ENCODE measurements at places on chromosomes 5 and 9.

DNA sequence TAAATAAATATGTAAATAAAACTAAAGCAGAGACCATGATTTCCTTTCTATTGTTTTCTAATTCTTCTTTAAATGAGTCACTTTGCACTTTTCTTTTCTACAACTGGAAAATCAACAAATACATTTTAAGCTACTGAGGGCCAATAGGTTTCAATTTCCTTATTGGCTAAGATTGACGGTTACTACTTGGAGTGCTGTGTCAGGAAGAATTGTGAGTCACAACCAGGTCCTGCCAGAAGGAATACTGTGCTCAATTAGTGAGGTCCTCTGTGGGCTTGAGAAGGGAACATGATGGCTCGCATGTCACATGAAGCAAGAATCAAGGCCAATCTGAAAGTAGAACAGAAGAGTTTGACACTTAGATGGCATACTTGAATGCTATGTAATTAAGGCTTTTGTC is 110.8 kb downstream of the HMHB1 start:
- DNase-seq: no peak

DNA sequence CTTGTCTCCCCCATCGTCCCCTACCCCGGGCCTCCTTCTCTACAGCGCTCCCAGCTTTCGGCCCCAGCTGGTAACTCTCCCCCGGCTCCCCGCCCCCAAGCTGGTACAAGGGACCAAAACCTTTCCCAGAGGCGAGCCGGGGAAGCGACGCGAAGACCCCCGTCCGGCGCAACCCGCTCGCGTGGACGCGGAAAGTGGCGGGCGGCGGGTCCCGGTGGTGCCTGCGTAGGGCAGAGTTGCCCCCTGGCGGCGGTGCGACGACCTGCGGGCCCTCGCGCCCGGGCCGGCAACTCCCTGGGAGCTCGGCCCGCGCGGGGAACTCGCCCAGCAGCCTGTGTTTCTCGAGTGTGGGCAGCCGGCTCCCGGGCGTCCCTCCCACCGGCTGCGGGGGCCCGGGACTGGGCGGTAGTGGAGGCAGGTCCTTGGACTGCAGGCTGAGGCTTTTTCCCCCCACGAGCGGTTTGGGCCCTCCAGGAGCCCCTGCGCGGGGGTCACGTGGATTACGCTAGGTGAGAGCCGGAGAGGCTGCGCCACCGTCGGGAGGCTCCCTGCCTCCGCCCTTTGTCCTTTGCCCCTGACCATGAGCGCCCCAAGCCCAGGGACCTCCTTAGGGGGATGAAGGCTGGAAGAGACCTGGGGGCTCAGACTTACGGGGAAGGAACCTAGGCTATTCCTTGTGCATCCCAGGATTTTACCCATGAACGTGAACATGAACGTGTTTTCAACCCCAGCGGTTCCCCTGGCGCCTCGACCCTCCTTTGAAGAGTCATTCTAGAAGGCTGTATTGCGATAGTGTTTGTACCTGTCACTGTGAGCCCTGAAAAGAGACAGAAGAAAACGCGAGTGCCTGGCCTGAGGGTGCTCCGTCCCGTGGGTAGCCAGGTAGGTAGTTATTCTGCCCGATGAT is 2.9 kb upstream of the FOXD1 start:
- DNase-seq: peak; percentile 47

- DNase-seq: peak; percentile 71
Observed at GRCh38 chr5:175895686-175896102, 24.3 kb downstream of the CPLX2 start.

DNA sequence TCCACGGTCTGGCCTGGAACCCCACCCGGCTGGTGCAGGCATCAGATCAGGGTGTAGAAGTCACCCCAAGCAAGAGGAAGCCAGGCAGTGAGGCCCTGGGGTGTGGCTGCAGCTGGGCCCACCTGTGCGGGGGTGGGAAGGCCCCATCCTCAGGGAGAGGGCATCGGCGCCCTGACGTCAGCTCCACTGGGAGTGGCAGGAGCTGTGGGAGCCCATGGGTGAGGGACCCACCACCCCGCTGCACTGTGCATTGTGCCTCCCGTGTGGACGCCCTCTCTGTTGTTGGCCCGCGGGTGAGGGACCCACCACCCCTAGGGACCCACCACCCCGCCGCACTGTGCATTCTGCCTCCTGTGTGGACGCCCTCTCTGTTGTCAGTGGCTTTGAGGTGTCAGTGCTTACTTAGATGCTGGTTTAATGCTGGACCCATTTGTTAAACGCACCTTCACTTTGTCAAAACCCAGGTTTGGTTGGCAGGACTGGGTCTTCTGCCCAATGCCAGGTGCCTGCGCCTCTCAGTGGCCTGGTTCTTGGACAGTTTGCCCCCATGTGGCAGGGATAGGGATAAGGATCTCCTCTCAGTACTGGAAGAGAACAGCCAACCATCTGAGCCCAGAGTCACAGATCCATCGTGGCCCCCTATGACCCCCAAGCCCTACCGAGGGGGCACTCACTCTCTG is 6.9 kb upstream of the EXOC3 start:
- no peak for DNase-seq

DNA sequence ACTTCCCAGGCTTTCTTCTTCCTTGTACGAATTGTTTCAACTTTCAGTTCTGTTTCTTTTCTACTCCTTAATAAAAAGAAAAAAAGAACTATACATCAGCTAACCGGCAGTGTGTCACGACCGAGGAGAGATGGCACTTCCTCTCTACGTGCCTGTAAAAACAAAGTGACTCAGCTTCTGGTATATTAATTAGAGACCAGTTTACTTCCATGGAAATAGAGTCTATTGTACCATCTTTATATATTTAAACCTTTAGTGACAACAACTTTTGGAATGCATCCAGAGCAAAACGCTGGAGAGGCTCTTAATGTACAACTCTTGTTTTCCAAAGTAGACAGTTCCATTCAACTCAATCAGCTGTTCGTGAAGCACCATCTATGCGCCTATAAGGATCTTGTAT is 94.5 kb upstream of the LIFR start:
- DNase-seq: no peak

DNA sequence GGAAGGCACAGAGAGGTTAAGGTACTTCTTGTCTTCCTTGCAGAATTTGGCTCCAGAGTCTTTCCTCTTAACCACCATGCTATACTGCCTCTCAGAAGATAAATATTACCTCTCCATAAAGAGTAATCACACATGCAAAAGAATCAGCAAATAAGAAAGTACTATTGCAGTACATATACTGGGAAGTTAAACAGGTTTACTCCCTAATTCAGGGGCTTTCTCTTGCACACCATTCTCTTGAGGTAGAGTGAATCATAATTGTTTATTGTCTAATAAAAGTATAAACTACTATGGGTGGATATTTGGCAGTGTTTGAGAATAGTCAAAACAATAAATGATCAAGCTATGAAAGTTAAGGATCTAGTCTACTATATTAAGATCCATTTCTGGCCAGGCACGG is 40.4 kb downstream of the SPINK5 start:
- DNase-seq: no peak

DNA sequence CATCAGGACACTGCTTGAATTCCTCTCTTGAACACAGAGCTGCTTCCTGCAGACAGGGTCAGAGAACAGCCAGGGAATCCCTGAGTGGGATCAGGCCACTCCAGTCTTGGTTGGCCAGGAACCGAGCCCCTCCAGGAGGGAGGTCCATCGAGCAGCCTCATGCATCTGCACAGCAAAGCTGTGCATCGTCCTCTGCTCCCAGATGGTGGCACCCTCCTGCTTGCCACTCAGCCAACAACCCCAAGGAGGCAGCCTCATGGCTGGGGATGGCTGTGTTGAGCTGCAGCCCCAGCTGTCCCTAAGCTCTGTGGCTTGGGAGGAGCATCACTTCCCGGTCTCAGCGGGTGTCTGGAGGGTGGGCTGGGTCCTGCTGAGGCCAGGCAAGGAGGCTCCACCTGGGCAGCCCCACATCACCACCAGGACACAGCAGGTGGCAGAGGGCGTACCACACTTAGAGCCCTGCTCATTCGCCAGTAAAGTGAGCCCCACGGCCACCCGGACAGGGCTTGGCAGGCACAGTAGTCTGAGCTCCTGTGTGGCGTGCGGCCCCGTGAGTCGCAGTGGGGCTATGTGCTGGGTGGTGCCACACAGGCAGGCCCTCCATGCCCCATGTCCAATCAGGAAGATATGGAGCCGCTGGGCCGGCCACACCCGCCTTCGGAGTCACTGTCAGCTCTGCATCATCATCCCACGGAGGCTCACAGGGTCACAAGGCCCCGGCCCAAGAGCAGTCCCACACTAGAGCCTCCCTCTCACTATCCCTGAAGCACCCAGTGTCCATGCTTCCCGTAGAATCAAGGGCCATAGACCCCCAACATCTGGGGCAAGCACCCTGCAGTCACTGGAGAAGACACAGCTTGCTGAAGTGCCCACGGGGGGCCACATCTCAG is 11.9 kb downstream of the LPCAT1 start:
- DNase-seq: peak; percentile 11

DNA sequence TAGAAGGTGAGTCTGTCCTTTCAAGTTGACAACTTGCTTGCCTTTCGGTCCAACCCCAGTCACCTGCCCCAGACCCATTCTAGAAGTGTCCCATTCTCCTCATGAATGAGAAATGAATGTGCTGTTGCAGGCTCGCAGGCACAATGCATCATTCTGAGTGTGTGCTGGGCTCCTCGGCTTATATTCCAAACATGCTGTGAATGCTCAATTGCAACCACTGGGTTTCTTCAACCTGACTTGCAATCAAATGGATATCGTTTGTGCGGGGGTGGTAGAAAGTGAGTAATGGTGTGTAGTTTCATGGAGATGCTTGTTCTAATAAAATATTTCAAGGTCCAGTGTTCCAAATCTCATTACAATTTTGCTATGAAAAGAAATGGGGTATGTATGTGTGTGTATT is 256.6 kb upstream of the IL12B start:
- no peak for DNase-seq

DNA sequence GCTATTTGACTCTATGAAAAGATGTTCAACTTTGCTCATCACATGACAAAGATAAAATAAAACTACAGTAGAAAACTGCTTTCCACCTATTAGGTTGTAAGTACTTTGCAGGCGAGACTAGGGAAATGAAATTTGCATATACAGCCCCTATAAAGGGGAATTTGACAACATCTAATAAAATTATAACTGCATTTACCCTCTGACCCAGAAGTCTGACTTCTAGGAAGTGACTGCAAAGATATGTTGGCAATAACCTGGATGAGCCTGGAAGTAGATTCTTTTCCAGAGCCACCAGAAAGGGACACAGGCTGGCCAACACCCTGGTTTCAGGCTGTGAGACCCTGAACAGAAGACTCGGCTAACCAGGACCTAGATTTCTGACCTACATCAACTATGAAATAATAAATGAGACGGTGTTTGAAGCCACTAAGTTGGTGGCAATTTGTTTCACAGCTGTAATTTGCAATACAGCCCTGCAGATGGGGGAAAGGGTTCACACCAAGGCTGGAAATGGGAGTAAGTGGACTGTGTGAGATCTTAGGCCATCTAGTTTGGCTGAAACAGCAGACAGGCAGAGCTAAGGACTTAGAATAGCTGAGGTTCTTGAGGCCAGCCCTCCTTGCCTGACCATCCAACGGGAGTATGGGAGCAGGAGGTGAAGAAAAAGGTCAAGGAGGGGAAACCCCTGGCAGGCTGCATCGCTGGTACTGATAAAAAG is 106.6 kb downstream of the SIL1 start:
- DNase-seq: no peak

DNA sequence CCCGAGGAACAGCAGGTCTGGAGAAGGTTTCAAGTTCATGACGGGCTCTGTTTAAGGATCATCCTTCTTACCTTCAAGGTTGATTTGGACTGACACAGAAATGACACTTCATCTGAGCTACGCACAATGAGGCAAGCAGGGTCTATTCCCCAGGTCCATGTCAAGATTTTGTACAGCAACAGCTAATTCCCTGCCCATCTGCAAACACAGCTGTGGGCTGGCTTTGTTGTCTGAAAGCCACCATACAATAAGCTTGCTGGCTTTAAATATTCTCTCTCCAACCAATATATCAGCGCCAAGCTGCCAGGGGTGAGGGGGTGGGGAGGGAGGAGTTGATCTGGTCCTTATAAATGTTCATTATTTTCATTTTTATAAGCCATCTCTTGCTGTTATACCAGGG is 92.0 kb downstream of the OTULIN start:
- DNase-seq: no peak

- no peak for DNase-seq
Observed at GRCh38 chr9:112166176-112167140, 8.6 kb downstream of the SUSD1 start.

- no peak for DNase-seq
Observed at GRCh38 chr5:152309926-152310450, 95.1 kb downstream of the NMUR2 start.

GRCh38 chr5:1448511-1449011 is 3.3 kb upstream of the SLC6A3 start:
- peak; percentile 10 for DNase-seq

DNA sequence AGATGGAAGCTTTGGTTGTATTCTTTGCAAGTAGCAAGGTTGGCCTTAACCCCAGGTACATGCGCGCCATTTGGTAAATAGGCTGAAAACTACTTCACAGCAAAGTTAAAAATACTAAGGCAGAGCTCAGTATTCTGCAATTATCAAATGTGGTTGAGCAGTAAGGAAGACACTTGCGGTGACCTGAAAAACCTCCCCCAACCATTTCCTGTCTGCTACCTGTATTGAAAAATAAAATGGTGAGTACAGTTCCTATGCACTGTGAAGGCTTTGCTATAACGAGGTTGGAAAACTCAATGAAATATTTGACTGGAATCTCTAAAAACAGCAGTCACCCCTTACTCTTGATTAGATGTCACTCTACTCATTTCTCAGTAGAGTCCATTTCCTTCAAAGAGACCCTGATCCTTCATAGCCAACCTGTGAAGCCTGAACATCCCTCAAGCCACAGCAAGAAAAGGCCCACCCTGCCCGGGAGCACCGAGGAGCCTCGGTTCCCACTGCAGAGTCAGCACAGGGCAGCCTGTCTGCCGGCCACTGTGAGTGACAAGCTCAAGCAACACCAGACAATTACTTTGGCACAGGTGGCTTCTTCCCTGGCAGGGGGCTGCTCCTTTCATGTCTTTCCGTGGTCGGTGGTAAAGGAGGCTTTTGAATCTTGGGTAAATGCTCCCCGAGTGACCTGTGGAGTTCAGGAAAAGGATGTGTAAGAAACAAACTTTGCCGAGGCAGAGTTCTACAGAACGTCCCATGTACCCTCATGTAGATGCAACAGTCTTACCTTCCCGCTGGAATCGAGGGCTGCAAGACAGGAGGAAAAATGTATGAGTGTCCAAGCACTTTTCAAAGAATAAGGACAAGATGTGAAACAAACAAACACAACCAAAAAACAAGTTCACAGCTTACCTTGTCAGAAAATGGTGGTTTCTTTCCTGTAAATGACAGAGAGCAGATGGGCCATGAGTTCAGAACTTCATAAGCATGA is 29.6 kb downstream of the C5orf58 start:
- peak; percentile 75 for DNase-seq

DNA sequence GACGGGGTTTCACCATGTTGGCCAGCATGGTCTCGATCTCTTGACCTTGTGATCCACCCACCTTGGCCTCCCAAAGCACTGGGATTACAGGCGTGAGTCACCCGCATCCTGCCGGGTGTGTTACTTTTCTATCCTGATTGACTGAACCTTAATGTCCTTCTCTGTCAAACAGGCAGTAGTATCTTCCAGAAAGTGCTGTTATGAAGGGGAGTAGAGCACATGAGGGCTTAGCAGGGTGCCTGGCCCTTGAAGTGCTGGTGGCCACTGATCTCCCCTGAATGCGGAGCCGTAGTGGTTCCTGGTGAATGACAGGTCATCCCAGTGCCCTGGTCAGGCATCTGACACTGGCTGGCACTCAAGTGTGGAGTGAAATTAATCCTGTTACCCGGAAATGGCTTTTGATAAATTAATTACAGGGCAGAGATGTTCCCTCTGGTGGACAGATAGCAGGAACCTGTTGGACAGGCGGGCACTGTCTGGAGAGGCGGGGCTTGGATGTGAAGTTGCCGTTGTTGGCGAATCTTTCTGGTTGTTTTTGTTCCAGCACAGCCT is 28.4 kb downstream of the PRRC2B start:
- no peak for DNase-seq

- no peak for DNase-seq
Observed at GRCh38 chr9:108271646-108272348, 584.0 kb downstream of the ACTL7B start.

All from CD4-positive, alpha-beta T cell treated with Interleukin-4 for 1 hour (primary cell).